Central memory CD8-positive, alpha-beta T cell (primary cell): ENCODE measurements at places on chromosomes 3 and 15.
A peak's percentile ranks its signal among the peaks of the same experiment; 100 is the strongest.

DNA sequence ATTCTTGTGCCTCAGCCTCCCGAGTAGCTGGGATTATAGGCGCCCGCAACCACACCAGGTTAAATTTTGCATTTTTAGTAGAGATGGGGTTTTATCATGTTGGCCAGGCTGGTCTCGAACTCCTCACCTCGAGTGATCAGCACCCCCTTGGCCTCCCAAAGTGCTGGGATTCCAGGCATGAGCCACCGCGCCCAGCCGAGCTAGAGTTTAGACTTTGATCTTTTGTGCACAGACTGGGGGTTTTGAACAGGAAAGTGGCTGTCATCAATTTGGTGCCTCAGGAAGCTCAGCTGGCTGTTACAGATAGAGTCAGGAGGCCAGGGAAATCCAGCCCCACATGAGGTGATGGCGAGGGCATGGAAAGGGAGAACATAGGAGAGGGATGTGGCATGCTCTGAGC lies 19.3 kb upstream of the IREB2 start:
- no peaks in the 10 kb centered on the region for H3K4me1 ChIP-seq
- peaks cover 7% of the 10 kb centered on the region for H3K27me3 ChIP-seq
- no peak overlapping the region for H3K27ac ChIP-seq
- no peak overlapping the region for H3K4me3 ChIP-seq
- no peaks in the 10 kb centered on the region for H3K36me3 ChIP-seq

GRCh38 chr15:51623386-51623938 lies 891 bp upstream of the DMXL2 start:
- peaks cover 9% of the 10 kb centered on the region for H3K27me3 ChIP-seq
- H3K27ac ChIP-seq, result no peak overlapping the region
- no peak for DNase-seq
- H3K4me3 ChIP-seq, result peak overlapping the region; percentile 87
- H3K4me1 ChIP-seq, result peaks cover 25% of the 10 kb centered on the region
- H3K36me3 ChIP-seq, result peaks cover 6% of the 10 kb centered on the region

DNA sequence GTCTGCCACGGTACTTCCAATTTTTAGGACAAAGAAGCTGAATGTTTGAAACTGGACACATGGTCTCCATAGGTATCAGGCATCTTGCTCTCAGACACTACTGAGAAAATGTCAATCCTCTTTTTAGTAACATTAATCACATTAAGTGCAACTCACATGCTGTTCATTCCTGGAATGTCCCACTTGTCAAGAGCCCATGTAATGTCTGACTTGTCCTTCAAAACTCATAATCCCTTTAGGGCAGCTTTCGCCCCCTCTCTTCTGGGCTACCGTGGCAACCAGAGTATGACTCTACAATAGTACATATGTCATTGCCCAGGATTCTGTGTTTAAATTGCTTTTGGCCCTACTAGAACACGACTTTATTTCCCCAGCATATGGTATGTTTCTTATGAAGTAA lies 12.3 kb downstream of the NUDT16 start:
- no peak overlapping the region for H3K27ac ChIP-seq
- no peak overlapping the region for H3K4me3 ChIP-seq
- no peaks in the 10 kb centered on the region for H3K27me3 ChIP-seq
- no peaks in the 10 kb centered on the region for H3K36me3 ChIP-seq
- H3K4me1 ChIP-seq, result no peaks in the 10 kb centered on the region

DNA sequence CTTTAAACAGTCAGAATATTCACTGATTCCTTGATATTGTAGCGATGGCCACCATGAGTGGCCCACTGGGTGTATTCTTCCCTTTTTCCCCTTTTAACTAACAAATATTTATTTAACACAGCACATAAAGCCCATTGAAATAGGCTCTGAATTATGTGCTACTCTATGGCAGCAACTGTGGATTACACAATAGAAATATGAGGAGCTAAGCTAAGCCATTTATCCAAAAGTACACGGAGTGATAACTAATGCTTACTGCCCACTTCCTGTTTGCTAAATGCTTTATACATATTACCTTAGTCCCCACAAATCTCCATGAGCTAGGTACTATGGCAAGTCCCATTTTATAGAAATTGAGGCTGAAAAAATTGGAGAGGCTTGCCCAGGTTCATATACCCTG lies 17.9 kb downstream of the ILDR1 start:
- H3K27me3 ChIP-seq, result peaks cover 44% of the 10 kb centered on the region
- no peaks in the 10 kb centered on the region for H3K4me1 ChIP-seq
- no peak overlapping the region for H3K4me3 ChIP-seq
- DNase-seq, result no peak
- H3K36me3 ChIP-seq, result no peaks in the 10 kb centered on the region
- H3K27ac ChIP-seq, result no peak overlapping the region

GRCh38 chr3:157122832-157123427 lies 37.0 kb downstream of the CCNL1 start:
- peaks cover 21% of the 10 kb centered on the region for H3K4me1 ChIP-seq
- no peaks in the 10 kb centered on the region for H3K36me3 ChIP-seq
- no peaks in the 10 kb centered on the region for H3K27me3 ChIP-seq
- no peak overlapping the region for H3K27ac ChIP-seq
